ENCODE measurements at places on chromosomes 7 and 10. TPM values are rescaled to one million over a fixed set of nuclear protein-coding genes. Genes with fewer than 3 reads are reported as not detected.

Gene PAPSS2
- total RNA-seq: not detected

Gene CHAT
- not detected for total RNA-seq

DNA sequence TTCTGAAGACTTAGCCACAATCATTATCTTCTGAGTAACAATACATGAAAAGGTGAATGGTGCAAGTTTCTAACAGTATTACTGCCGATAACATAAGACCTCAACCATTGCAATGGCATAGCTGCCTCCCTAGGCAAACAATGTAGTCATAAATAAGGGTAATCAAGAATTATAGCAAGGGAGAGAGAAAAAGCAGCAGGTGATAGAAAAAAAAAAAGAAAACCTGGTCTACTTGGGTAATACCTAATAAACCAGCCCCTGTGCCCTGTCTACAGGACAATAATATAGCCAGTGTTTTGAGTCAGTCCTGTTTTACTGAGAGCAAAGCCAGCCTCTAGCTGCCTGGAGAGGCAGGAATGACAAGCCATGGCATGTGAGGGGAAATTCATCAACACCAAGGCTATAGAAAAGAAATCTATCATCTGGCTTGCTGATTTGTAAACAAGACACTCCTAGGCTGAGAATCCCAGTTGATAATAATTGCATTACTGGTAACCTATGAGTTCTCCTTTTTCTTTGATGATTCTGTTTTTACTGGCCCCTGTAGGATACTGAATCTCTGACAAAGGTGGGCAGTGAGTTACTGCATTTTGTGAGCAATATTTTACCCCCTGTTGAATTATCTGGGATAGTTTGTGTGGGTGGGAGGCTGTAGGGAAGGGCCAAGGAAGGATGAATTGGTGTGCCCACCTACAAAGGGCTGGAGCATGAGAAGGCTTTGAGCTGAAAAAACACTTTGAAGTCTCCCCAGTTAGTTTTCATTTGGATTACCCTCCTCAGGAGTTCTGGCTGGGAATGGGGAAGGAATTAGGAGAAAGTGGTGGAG, 1.7 kb upstream of the WEE2 start:
- H3K27me3 ChIP-seq: no peaks in the 10 kb centered on the region
- DNase-seq: no peak
- H3K4me1 ChIP-seq: peaks cover 7% of the 10 kb centered on the region

- no peak overlapping the region for H3K27ac ChIP-seq
- no peak for DNase-seq
- H3K4me3 ChIP-seq: no peak overlapping the region
- no peaks in the 10 kb centered on the region for H3K4me1 ChIP-seq
These were observed 13.9 kb upstream of the ABCC2 start for GRCh38 chr10:99768556-99768955.
